ENCODE measurements at places on chromosomes 4 and X.

GRCh38 chrX:78997870-78998558 is 52.8 kb downstream of the P2RY10 start:
- no peak for DNase-seq

GRCh38 chrX:22399437-22400192 is 126.9 kb downstream of the CBLL2 start:
- DNase-seq: no peak

DNA sequence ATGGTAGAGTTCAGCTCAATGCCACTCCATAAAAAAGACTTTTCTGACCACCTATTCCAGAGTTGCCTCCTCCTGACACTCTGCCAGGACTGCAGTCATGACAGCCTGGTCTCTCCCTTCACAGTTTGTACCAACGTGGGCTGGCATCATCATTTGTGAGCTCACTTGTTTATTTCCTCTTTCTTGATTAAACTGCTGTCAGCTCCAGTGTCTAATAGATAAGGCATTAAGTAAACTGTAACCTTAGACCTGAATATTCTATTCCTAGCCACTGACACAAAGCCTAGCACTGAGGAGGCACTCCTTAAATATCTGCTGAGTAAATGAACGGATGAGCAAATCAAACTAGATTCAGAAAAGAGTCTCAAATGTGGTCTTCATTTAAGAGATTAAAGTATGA is 48.7 kb downstream of the DDX60 start:
- no peak for DNase-seq

DNA sequence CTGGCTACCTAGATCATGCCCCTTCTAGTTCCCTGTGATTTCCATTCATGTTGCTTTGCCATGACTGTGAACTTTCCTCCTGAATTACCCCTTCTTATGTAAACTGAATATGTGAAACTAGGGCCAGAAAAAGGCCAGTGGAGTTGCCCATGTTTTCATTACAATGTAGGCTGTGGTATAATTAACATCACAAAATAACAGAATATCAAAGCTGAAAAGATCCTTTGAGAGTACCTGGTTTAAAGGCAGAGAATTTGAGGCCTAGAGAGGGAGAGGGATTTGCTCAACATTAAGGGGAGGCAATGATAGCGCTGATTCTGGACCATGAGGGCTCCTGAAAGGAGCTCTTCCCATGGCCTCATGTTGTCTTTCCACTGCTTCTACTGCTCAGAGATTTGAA is 392.2 kb downstream of the OPHN1 start:
- no peak for DNase-seq

- DNase-seq: no peak
These were observed 15.3 kb downstream of the INTU start for GRCh38 chr4:127648061-127648460.

DNA sequence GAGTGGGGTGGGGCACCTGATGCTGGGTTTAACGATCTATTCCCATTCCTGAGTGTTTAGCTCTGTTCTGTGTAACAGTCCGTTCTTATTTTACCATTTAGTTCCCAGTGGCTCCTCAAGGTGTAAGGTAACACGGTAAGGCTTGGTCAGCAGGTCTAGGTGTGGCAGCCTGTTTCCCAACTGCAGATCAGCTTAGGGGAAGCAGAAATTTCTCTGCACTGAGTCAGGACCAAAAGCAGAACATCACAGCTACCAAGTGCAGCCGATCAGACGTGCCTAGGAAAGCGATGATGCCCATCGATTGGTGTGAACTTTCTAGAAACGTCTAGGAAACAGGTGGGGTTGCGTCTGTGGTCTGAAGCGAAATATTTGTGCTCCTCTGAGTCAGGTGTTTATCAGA is 240.1 kb downstream of the STIM2 start:
- no peak for DNase-seq

DNA sequence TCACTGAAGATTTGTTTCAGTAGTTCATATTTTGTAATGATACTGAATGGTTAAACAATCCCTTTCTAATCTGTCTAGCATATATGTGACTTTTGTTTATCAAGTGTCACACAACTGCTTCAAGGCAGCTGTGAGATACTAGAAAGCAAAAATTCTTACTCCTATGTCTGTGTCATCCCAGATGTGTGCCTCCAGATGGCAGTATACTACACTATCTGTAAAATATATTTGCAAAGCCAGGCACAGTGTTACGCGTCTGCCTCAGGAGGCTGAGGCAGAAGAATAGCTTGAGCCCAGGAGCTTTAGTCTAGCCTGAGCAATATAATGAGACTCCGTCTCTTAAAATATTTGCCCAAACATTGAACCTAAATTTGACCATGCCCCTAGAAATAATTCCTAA is 4.0 kb downstream of the NUDT10 start:
- no peak for DNase-seq

DNA sequence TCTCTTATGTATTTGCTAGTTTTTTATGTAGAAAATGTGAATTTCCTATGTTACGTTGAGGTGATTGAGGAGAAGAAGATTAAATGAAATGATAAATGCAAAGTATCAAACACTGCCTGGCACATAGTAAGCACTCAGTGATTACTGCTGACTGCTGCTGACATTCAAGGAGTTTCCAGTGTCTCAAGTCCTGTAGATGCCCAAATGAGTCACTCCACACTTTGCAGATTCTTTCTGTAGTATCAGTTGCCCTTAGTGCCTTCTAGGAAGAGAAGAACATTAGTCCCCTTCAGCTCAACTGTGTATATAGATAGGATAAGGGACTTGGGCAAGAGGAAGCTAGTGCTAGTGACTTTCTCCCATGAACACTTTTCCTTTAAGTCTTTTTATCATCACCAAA is 240.5 kb upstream of the TEX13A start:
- DNase-seq: no peak

DNA sequence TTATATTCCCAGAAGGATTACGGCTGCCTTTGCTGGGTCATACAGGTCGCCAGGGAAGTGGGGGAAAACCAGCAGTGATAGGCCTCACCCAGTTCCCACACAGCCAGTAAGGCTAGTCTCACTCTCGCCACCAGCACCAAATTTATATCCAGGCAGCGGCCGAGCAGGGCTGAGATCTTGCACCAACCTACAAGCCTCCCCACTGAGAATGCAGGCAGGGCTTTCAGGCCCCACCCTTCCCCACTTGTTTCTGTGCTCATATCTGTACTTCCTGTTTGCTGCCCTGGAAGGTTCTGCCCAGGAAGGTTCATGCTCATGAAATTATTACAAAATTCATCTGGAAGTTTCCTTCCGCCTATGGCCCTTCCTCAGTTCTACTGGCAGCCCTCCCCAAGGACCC is 179.7 kb downstream of the STIM2 start:
- DNase-seq: no peak

GRCh38 chr4:164012396-164013027 is 518.0 kb downstream of the TMA16 start:
- DNase-seq: no peak

GRCh38 chr4:11232015-11232414 is 196.7 kb downstream of the HS3ST1 start:
- no peak for DNase-seq

DNA sequence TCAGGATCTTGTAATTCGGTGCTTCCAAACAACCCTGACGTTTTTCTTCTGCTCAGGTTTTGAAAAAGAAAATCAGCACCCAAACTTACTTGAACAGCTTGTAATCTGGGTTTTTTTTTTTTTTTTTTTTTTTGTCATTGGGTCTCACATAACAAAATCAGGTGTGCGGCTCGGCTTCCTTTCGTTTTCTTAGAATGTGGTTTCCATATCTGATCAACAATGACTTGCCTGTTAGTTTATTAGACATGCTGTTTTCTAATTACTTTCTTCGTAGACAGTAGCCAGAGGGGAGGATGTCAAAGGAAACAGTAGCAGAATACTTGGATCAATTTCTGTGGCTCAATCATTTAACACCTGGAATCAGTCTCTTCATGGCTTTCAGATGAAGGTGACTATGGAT is 890 bp upstream of the FREM3 start:
- no peak for DNase-seq

- DNase-seq: no peak
These were observed 1.0 kb upstream of the SUV39H1 start for GRCh38 chrX:48695534-48695896.

DNA sequence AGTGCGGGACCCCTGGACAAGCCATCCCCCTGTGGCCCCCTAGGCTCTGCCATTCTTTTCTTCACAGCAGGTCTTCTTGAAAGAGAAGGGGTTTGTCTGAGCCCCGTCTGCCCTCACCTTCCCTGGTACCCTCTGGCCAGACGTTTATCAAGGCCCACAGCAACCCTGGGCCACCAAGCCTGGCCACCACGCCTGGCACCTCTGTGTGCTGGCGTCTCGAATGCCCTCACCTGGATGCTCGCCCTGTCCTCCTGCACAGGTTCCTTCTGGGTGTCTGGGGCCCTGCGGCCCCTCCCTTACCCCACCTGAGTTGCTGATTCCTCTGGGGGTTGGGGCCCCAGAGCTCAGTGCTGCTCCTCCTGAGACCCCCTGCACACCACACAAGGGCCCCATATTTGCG is 25.1 kb downstream of the ADRA2C start:
- DNase-seq: no peak

GRCh38 chr4:16225863-16226815 is at the start of gene TAPT1:
Gene TAPT1, minus strand, starts transcription at chr4:16226471. Its CDS starts 14 bp downstream, at chr4:16226457.
- DNase-seq: peak; percentile 71

DNA sequence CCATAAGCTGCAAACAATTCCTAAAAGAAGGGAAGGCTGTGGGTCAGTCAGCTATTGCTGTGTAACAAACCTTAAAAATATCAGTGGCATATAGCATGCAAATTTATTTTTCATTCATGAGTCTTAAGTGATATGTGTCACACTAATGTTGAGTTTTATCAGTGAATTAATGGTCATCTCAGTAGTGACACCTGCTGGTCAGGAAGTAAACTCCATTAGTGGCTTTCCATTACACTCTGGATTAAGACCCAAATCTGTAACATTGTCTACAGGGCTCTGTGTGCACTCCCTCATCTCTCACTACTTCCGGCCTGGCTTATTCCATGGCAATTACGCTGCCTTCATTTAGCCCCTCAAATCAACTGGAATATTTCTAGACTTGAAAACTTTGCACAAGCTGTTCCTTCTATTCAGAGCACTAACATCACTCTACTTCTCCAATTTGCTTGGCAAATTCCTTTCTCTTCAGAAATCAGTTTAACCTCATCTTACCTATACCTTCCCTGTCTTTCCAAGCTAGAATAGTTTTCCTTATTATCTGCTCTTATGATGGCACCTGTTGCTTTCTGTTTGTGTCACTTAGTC is 217.3 kb upstream of the TAPT1 start:
- DNase-seq: no peak

DNA sequence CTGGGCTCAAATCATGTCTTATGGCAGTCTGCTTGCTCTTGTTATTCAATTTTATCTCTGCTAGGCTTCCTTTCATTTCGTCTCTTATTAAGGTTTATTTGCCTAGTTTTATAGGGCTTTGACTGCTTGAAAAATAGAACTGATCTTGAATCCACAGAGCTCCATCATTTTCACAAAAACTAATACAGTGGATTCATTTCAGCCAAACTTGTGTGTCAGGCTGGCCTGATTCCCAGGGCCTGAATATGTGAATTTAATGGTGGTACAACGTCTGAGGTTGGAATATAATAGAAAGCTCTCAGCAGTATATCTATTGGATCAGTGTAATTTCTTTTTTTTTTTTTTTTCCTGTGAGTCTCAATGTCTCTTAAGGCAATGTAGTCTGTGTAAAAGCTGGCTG is 123.3 kb downstream of the POU4F2 start:
- DNase-seq: no peak

- no peak for DNase-seq
These were observed 19.5 kb downstream of the SAT1 start for GRCh38 chrX:23802431-23802830.

DNA sequence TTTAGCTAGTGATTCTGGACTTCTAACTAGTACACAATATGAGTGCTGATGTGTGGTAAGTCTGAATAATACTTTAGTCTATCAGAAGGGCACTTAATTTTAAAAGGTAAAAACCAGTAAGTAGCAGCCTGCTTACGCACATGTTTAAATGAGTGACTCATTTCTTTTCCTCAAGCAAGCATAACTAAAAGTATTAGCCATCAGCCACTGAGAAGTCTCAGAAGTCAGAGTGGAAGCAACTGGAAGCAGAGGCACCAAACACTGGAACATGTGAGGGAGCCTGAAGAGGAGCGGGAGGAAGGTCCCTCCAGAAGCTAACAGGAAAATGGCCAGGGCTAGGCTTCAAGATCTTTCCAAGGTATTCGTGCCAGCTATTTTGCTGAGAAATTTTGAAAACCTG is 257.7 kb downstream of the RAPGEF2 start:
- no peak for DNase-seq

DNA sequence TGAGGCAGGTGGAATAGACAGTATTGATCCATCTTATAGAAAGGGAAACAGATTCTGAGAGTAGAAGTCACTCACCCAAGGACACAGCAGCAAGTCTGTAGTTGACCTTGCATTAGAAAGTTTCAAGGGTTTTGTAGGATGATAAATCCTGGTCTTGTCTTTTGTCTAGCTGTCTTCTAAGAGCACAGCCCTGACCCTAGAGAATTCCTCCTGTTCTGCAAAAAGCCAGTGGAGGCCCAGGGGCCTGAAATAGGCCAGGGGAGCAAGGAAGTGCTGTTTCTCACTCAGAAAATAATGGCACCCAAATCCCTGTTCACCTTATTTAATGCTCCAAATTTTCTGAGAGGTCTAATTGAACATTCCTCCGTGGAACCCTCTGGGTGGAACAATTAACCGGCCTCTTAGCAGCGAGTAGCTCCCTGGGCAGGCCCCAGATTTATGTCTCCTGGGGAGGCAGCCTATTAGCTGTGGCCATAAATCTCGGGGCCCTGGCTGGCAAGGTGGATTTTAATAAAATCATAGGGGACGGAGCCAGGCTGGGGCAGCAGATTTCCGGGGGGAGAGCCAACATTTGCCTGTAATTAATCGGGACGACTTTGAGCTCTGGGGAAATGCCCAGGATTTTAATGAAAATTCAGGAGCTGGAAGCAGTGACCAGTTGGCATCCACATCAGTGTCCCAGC is 49.2 kb upstream of the MSX1 start:
- no peak for DNase-seq

Measured in activated CD4-positive, alpha-beta T cell treated with anti-CD3 and anti-CD28 coated beads for 24 hours (primary cell).